ENCODE measurements at places on chromosomes 16 and 17.

DNA sequence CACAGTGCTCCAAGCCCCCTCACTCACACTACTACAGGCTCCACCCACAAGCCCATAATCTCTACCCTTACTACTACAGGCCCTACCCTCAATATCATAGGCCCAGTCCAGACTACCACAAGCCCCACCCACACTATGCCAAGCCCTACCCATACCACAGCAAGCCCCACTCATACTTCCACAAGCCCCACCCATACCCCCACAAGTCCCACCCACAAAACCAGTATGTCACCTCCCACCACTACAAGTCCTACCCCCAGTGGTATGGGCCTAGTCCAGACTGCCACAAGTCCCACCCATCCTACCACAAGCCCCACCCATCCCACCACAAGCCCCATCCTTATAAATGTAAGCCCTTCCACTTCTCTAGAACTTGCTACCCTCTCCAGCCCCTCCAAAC lies 13.8 kb downstream of the RIPOR1 start:
- DNase-seq: no peak

- DNase-seq: no peak
Measured at GRCh38 chr17:2364763-2365116, 27.4 kb downstream of the SGSM2 start.

GRCh38 chr16:53131050-53131362 lies 76.2 kb downstream of the CHD9 start:
- DNase-seq: no peak

GRCh38 chr16:3578121-3578520 lies 918 bp upstream of the NLRC3 start:
- DNase-seq: no peak

DNA sequence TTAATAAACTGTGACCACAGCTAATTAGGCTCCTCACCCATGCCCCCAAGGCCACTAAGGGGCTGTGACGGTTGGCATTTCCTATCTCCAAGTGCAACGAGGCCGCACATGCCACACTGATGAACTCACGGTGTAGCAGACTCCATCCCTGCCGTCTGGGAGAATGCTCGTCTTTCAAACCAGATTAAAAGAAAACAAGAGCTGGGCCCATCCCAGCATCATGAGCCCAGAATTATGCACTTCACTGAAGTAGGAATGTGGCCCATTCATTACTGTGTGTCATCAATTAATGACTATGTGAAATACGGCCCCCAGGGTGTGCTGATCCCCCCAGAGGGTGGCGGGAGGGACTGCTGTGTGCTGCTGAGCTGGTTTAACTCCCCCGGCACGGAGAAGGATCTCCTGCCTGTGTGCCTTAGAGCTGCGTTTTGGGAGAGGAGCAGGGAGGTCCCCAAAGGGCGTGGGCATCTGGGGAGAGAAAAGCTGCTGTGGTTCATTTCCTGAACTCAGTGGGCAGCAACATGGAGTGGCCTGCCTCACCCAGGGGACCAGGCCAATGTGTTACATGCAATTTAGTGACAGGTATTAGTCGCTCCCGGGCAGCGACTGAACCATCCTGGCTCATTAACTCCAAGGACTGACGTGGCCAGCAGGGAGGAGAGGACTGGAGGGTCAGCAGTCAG lies 194.5 kb downstream of the FOXL1 start:
- DNase-seq: no peak

DNA sequence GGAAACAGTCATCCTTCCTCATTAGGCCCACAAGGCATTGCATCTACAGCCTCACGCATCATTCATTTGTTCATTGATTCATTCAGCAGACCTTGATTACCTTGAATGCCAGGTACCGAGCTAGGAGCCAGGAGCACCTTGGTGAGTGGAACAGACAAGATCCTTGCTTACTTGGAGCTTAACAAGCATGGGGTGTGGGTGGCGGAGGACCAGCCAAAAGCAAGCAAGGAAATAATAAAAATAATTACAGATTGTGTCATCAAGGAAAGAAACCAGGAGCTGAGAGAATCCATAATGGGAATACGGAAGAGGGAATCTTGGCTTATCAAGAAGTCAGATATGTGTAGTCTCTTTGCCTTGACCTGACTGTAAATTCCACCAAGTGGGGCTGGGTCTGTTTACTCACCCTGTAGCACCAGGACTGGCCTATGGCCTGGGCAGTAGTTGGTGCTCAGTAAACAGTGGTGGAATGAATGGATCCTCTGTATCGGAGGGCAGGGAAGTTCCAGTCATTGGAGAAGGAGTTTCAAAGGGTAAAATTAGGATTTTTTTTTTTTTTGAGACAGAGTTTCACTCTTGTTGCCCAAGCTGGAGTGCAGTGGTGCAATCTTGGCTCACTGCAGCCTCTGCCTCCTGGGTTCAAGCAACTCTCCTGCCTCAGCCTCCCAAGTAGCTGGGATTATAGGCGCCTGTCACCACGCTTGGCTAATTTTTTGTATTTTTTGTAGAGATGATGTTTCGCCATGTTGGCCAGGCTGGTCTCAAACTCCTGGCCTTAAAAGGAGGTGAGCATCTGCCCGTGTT lies 157.7 kb downstream of the MSI2 start:
- DNase-seq: no peak

- DNase-seq: no peak
Measured at GRCh38 chr17:48915459-48916282, 7.5 kb downstream of the UBE2Z start.

All from Right ventricle myocardium superior (tissue), 1 donor.